ENCODE measurements at places on chromosomes 2 and 18.
A peak's percentile ranks its signal among the peaks of the same experiment; 100 is the strongest.

DNA sequence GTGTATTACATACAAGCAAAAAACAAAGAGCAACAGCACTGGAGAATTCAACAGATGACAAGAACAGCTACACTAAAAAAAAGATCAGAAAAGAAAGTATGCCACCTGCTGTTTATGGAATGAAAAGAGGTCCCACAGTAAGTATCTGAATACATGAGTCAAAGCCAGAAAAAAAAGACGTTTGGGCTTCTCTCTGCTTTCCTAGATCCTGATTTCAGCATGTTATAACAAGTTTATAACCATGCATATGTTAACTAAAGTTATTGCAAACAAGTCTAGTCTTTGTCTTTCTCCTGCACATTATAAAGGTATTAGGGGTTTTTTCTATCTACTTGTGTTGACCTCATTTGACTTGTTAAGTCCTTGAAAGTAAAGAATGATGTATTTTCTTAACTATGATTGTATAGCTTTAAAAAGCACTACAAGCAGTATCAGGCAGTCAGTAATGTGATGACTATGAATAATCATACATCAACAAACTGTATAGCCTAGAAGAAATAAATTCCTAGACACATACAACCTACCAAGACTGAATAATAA is 108.5 kb upstream of the COL5A2 start:
- DNase-seq: no peak

DNA sequence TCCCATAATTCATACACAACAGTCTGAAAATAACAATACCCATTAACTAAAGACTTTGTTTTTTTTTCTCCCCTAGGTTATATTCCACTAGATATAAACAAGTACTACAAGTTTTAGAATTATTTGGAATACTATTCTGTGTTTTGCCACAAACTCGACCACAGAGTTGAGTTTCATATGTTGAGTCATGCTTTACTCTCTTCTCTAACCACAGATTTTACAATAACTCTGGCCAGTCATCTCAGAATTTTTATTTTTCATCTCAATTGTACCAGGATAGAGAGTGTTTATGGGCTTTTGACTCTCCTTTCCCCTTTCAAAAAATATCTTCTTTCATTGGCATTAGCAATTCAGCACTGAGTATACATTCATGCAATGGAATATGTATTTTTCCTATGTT is 348.7 kb upstream of the GALNT5 start:
- DNase-seq: no peak

DNA sequence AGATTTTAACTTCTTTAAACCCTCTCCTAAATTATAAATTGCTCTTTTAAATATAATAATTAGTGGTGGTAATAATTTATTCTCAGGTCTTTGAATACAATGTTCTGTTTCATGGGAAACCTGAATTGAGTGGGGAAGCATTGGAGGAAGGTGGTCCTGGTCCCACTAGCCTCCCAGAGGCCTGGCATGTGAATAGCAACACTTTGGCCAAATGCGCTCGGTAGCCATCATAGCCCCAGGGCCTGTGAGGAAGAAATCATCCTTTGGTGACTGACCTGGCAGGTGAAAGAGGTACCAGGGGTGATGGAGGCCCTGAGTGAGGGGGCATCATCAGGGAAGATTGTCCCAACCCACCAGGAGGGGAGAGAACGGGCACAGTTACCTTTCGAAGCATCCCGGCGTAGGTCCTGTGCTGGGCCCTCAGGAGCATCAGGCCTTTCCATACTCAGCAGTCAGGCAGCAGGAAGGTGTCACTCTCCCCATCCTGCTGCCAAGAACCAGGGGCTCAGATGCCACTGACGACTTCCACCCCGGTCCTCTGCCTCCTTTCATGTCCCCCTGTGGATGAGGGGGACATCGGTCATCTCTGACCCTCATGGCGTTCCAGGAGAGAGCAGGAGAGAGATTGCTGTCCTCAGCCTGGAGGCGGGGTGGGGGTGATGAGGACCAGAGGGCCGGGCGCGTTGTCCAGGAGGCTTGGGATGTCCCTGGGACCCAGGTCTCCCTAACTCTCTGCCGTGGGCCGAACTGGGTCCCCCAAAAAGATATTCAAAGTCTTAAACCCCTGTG is 78.6 kb upstream of the HPCAL1 start:
- DNase-seq: no peak

GRCh38 chr18:50231621-50232020 is 34.7 kb downstream of the CFAP53 start:
- DNase-seq: no peak

DNA sequence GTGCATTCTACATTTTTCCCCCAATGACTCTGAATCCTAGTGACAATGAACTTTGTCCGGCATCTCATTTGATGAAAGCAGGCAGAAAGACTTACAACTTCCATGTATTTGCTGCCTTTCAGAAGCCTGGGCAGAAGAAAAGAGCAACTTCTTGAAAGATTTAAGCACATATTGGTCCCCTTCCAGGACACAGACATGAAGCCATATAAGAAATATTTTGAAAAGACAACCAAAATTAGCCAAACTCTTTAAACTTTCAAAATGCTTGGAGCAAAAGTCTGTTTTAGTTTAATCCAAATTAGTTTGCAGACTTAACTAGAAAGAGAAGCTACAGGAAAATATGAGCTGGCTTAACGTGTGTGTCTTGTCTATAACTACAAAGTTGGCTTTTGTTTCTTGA is 492.5 kb downstream of the NR4A2 start:
- no peak for DNase-seq

- DNase-seq: peak; percentile 42
These were observed 328.9 kb downstream of the ZEB2 start for GRCh38 chr2:144190908-144191605.

GRCh38 chr2:196291873-196292800 is 120.8 kb upstream of the STK17B start:
- DNase-seq: no peak

DNA sequence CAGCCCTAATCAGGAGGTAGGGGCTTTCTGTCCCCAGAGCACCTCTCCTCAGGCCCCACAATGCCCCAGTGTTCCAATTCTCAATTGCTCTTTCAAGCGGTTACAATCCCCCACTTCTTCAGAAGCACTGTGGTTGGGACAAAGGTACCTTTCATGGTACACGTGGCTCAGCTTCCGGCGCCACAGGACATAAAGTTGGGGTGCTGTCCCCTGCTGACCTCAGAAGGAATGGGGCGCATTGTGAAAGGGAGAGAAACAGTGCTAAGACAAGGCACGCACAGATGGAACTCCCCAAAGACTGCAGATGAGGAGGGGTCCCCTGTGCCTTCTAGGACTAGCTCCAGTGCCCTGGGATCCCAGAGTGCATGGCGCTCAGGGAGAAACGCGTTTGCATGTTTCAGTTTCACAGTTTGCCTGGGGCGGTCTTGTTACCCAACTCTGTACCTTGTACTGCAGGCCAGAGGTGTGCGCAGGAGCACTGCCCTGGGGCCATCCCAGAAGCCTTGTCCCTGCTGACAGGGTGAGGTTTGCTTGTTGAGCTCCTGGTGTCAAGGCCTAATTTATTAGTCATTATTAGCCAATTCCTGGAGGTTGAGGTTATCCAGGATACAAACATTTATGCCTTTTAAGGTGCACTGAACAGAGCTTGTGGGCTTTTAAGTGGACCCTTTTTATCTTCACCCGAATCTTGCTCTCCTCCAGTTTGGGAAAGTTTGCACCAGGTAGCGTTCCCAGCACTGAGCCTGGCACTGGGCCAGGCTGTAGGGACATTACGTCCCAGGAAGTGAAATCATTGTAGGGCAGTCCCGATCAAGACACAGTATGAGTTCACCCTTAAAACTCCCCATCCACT is 7.6 kb downstream of the CNDP1 start:
- DNase-seq: no peak

DNA sequence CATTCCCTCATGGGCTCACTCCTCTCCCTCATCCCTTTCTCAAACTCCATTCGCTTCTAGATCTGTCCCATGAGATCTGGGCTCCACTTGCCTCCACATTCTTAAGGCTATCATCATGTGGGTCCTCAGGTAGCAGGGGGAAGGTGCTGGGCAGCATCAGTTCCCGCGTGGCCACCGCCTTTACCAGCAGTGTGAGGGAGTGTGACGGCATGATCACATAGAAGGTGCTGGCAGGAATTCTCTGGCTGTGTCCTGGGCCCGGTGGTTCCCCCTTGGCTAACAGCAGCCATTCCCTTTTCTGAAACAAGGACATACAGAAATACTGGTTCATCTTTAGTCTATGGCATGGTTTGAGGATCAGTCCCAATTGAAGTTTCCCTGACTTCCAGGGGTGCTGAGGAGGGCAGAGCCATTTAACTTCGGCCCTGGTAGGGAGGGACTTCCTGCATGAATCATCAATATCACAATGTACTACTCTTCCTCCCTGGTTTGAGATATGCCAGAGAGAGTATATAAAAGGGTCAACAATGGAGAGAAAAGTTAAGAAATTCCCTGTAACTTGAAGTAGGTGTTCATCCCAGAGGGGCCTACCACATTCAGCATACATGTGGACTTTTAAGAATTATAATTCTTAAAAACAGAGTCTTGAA is 7.7 kb downstream of the DOK1 start:
- DNase-seq: no peak

DNA sequence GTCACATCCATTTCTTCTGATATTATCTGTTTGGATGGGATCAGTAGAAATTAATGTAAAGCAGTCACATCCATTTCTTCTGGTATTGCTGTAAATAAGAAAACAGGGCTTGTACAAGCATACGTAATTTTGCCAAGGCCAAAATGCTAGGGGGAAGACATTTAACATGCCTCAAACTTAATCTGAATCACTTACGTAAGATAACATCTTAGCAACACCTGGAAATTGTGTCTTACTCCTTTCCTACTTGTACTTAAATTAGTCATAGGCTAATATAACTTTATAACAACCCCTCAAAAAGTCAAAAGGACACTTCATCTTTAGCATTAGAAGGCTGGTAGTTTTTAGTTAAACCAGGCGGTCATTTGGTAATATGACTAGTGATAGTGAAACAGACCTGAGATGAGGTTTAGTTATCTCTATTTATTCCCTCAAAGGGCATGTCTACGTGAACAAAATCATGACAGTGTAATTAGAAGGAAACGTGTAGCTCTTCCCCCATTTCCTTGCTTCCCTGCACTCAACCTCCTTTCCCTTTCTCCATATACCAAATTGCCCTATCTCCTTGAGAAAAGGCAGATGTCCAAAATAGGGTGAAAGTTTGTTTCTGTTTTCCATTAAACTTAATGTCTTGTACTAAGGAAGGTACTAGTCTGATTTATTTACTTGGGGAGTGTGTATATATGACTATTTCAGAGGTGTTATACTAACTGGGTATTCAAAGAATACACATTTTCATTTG is 99.3 kb upstream of the FZD5 start:
- no peak for DNase-seq

DNA sequence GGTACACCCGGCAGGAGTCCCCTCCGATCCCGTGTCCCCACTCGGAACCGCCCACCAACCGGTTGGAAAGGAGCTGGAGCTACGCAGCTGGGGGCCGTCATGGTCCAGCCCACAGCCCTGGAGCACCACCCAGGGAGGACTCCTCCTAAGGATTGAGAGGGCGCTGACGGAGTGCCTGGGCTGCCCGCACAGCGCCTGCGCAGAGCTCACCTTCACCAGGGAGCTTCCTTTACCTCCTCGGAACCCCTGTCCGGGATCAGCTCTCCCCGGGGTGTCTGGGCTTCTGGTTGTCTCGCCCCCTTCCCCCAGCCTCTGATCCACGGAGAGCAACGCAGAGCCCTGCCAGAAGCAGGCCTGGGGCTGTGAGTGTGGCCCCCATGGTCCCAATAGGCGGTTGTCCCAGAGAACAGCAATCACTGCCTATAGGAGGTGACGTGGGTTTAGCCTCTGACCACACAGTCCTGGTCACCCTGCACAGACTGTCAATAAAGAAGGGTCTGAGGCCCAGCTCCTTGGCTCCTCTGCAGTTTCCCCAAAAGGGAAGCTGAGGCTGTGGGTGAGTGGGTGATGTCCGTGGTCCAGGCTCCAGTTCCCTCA is 14.6 kb downstream of the ALPG start:
- DNase-seq: no peak

DNA sequence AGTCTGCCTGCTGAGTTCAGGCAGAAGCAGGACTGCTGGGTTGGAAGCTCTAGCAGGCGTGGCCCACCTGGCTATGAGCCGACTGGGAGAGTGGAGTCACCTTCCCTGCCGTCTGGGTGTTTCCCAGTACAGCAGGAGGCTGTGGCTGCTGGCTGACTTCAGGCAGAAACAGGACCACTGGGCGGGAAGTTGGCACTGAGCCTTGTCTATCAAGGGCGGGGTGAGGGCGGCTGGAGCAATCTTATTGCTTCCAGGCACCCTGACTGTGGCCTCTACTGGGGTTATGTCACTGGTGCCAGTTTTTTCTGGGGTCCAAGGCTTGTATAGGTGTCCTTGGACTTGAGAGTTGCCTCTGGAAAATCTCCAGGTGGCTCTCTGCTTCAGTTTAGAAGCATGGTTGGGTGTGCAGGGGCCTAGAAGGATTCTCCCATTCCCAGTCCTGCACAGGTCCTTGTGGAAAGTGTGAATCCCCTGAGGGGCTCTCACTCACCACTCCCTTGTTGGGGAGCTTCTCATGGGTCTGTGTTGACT is 30.5 kb downstream of the LTBP1 start:
- DNase-seq: no peak

Data from HL-60 (cell line).